Stimulated activated CD8-positive, alpha-beta memory T cell treated with anti-CD3 and anti-CD28 coated beads, Interleukin-4, amount 100 ng/mL, for 1 hour (primary cell): ENCODE measurements at places on chromosomes 1 and 21.

GRCh38 chr1:56494306-56494705 lies 85.1 kb downstream of the PLPP3 start:
- no peak for DNase-seq

DNA sequence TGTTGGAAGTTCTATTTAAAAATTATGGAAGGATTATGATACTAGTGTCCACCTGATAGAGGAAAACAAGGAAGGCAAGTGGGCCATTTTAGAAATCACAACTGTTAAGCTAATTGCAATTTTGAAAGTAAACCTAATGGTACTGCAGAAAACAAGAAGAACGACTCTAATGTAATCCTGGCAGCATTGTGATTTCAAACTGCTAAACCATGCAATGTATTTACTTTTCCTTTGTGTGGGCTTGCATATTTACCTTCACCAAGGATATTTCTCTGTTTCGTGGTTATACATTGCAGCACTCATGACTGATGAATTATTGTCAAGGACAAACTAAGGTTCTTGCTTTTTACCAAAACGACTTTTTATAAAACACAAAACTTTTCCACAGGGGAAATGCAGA lies 88.1 kb downstream of the TM2D1 start:
- DNase-seq: no peak

DNA sequence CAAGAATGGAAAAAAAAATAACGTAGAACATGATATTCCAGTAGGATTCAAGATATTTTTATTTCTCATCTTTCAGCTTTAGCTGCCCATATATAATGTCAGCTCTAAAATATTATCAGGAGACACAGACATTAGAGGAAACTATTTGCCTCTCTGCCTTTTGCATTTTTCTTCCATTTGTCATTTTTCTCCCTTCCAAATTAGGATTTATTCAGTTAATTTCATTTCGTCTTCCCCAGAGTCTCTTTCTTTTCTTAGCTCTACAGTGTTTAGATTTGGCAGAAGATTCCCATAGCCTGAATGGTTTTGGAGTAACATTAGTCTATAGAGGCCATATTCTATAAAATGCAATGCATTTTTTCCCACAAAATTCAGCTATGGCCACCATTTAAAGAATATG lies 5.1 kb upstream of the ENAH start:
- DNase-seq: no peak

DNA sequence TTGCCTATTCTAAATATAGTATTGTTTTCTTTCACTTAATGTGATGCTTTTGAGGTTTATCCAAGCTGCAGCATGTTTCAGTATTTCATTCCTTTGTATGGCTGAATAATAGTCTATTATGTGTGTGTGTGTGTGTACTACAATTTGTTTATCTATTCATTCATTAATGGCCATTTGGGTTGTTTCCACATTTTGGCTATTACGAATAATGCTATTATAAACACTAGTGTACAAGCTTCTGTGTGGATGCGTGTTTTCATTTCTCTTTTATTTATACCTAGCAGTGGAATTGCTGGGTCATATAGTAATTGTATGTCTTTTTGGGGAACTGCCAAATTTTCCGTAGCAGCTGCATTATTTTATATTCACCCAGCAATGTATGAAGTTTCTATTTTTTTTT lies 15.0 kb upstream of the THEM5 start:
- DNase-seq: no peak

DNA sequence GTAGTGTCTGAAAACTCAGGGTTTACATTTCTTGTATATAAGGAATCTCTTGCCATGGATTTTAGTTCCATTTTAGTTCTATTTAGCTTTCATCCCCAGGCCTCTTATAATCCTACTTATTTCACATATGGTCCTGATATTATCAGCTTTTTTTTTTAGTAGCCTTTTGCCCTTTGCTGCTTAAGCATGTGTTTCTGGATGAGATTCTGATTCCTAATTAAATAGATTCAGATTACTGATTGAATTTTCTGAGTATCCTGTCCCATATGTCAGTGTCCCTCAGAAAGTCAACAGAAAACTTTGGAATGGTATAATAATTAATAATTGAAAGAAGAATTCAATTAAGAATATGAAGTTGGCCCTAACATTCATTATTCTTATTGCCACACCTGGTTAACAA lies 134.7 kb upstream of the HOOK1 start:
- DNase-seq: no peak

DNA sequence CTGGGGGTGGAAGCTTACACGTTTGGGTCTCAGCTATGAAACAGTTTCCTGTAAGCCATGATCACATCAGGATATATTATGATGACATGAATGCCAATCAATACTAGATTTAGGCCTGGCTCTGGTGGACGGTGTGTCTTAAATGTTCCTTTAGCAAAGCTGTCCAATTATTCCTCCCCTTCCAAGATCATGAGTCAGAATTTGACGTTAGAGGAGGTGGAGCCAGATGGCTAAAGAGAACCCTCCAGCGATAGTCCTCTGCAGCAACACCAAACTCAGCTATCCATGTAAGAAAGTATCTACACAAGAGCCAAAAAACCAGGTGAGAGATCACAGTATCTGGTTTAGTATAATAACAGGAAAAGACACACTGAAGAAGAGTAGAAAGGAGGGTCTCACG lies 47.8 kb downstream of the PACC1 start:
- DNase-seq: no peak

DNA sequence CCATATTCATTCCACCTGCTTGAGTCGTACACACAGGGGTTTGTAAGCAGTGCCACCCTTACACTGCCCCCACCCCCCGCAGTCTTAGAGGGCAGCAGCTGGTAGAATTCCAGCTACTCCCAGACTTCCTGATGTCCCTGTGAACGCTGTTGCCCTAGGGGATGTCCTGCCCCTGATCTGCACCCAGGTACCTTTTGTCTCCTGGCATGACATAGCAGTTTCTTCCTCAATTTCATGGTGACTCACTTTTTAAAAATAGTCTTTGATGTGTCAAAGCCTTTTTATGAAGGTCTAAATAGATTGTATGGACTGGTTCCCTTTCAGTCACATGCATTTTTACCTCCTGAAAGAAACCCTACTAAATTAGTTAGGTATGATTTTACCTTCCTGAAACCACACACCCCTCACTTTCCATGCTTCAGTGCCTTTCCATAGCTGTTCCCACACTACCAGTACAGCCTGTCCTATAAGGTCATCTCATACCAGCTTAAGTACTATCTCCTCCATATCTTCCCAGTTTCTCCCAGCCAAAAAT lies 76.4 kb downstream of the ST3GAL3 start:
- DNase-seq: no peak

- DNase-seq: no peak
Measured at GRCh38 chr1:207251066-207251465, 70.4 kb upstream of the CD55 start.

GRCh38 chr1:99621340-99621901 lies 24.5 kb upstream of the PALMD start:
- no peak for DNase-seq

- peak; percentile 16 for DNase-seq
Measured at GRCh38 chr1:89781494-89782126, 39.2 kb upstream of the LRRC8D start.

GRCh38 chr1:52056937-52057231 lies 789 bp downstream of the BTF3L4 start:
- DNase-seq: no peak

DNA sequence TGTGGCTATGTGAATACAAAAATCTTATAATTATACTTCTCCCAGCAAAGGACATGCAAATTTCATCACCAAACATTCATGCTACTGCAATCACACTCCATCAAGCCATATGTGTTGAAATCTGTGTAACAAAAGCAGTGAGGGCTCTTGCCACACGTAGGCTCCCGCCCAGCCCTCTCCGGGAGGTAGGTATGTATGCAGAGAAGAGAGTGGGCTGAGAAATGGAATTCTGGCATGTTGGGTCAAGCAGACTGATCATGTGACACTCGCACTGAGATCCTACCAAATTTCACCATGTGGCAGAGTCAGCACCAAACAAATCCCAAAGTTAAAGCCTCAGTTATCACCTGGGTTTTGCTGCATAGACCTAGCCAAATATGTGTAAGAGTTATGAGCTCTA lies 49.7 kb downstream of the APP start:
- no peak for DNase-seq

DNA sequence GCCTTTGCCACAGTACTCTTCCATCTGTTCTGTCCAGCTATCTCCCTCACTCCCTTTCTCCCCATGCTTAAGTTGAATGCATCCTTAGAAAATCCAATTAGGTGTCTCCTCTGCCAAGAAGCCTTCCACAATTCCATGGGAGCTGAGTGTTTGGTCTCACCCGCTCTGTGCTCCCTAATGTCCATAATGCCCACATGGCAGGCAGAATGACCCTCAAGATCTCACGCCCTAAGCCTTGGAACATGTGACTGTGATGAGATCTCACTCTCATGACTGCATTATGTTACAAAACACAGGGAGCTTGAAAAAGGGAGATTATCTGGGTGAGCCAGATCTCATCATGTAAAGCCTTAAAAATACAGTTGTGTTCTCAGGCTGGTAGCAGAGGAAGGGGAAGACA lies 229.4 kb downstream of the OMA1 start:
- DNase-seq: no peak

- no peak for DNase-seq
Measured at GRCh38 chr1:23101887-23102286, 66.8 kb downstream of the LUZP1 start.

GRCh38 chr21:15567191-15567590 lies 162.6 kb upstream of the USP25 start:
- DNase-seq: no peak

DNA sequence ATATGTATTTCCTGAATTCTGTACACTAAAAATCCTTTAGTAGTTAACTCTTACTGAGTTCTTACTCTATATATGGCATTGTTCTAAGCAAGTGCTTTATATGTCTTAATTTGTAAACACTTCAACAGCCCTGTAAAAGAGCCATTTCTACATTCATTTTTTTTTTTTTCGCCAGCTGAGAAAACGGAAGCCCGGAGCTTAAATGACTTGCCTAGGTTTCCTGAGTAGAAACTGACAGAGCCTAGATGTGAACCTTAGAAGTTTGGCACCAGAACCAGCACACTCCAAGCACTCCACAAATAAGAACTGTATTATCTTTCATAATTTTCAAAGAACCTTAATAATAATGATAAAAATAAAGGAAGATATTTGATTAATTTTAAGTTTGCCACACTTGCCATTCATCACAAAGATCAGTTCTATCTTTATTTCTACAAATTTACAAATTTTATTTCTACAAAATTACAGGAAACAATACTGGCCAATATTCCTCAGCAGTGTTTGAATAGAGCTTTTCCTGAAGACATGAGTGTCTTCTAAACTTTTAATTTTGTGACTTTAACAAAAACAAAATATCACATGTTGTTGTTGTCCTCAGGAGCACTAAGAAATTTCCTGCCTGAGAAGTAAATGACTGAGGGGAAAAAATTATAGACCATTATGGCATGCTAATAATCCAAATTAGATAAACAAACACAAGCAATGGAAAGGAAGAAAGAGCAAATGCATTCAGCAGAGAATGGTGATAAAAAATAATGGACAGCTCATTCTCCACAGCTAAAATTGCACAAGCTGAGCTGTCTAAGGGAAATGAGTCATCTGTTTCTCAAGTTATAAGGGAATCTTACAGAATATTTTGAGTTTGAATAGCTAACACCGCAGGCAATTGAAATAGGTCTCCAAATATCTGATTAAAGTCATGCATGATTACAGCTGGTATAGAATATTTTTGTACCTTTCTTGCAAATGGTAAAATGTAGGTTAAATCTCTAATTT lies 71.2 kb downstream of the DPYD start:
- DNase-seq: no peak

- DNase-seq: no peak
Measured at GRCh38 chr1:180241716-180242544, 11.9 kb downstream of the LHX4 start.

- DNase-seq: no peak
Measured at GRCh38 chr1:182245040-182245439, 146.6 kb downstream of the GLUL start.

DNA sequence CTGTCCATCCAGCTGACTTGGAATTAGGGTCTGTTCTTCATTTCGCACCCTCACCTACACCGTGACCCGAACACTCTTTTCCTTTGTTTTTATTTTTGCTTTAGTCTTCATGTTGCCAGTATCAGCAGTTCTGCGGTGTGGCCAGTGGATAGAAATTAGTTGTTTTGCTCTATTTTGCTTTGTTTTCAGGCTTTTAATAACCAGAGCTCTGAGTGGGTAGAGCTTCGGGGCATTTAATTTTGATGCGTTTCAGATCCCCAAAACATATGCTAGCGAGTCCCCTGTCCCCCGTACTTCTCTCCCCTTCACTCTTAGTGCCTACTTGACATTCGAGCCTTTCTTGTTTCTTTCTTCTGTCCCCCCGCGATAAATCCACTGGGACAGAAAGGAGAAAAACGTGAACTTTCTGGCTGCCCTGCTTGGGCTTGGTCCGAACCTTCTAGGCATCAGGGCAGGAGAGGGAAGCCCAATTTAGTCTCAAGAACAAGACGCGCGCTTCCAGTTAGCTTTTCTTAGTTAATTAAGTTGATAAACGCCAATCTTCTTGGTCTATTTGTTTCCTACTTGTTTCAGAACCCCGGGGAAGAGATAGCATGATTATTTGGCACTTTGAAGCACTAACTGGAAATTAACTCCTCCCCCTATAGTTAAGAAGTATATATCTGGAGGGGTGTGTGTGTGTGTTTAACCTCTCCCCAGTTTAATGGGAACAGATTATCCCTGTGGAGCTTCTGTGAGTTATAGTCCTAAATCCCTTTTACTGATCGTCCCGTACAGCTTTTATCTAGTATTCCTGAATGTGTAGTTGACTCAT lies 839 bp downstream of the SWT1 start:
- no peak for DNase-seq

- no peak for DNase-seq
Measured at GRCh38 chr1:232174306-232174705, 455.6 kb downstream of the SIPA1L2 start.

- DNase-seq: no peak
Measured at GRCh38 chr1:235423214-235423652, 56.0 kb downstream of the TBCE start.

DNA sequence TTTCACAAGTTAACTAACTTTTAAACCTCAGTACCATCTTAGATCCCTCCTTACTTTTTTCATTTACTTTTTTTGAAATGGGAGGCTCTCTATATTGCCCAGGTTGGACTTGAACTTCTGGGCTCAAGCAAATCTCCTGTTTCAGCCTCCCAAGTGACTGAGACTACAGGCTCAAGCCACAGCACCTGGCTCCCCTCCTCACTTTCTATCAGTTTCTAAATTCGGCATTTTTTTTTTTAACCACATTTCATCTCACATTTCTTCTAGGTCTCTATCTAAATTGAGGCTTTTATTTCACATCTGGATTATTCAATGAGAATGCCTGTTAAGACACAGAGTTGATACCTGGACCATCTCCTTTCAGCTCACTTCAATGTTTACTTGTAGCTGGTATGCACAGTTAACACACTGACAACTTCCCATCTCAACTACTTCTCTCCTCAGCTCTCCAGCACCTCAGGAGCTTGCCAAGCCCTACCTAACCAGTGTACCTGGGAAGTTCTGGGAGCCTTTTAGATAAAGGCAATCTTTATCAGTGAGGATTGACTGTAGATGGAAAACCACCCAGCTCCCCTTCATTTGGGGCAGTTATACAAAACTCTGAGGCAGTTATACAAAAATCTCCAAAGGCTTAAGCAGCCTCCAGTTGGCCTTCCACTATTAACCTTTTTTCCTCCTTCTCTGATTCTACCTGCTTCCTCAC lies 3.4 kb downstream of the USP33 start:
- DNase-seq: no peak

GRCh38 chr21:32315511-32316281 lies 17.0 kb downstream of the MRAP start:
- no peak for DNase-seq
